ENCODE measurements at places on chromosomes 4 and X. TPM values are rescaled to one million over a fixed set of nuclear protein-coding genes. Genes with fewer than 3 reads are reported as not detected.

- DNase-seq: no peak
Observed at GRCh38 chr4:173539986-173540385, 10.0 kb upstream of the HAND2 start.

- DNase-seq: no peak
Observed at GRCh38 chr4:107468812-107469211, 251.2 kb downstream of the PAPSS1 start.

DNA sequence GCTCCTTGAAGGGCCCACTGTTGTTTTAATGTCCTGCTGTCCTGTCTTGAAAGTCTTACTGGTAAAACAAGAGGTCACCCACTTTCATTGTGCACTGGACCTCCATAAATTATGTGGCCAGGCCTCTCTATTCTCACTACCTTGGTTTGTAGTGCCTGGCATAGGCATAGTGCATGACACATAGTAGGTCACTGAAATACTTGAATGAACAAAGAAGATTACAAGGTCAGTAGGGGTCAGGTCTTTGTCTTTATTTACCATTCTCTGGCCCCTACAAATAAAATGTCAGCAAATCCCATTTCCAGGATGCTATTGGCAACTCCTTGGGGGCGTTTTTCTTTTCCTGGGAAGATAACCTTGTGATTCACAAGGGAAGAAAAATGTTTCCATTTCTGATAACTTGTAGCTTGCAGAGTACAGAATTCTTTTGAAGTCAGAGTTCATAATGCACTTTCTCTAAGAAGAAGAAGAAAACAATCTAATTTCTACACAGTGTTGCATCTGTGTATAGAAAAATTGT lies 1.4 kb downstream of the PGM2 start:
- DNase-seq: no peak

- no peak for DNase-seq
Observed at GRCh38 chrX:106039920-106040319, 1.4 kb upstream of the SERPINA7 start.

The MAGEB2 gene
- not detected for total RNA-seq

- DNase-seq: no peak
Observed at GRCh38 chr4:41998019-41998418, 7.7 kb downstream of the SLC30A9 start.

DNA sequence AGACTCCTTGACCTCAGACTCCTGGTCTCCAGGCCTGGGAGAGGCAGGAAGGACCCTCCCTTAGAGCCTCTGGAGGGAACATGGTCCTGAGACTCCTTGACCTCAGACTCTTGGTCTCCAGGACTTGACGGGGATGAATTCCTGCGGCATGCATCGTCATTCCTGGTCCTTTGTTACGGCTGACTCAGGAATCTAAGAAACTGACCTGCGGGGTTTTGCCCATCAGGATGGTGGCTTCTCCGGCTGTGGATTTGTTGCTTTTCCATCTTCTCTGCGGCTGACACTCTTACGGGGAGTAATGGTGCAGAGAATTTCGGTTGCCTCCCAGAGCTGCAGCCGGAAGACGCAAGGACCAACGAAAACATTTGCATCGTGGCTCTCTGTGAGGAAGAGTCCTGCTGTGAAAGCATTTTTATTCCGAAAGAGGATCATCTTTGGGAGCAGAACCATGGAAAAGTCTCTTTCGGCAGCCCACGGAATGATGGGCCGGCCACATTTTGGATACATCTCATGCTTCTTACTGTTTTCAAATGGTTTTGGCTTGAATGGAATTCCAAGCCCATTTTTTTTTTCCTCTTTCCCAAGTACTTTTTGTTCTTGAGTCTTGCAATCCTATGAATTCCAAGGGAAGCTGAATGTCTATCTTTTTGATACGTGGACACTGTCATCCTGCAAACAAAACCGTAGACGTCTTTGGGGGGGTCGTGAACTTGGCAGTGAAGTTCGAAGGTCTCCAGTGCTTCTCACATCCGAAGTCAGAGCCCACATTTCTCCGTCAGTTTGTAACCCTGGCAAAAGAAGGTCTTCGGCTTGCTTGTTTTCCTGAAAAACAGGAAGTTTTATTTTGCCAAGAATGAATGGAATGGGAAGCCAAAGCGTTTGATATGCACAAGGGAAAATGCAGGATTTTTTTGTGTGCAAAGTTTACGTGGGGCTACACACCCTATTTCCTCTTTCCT lies 36.5 kb downstream of the SHOX start:
- DNase-seq: no peak

The TLL1 gene
- total RNA-seq: 0.67 TPM

The TCEAL5 gene
- total RNA-seq: 0.67 TPM

DNA sequence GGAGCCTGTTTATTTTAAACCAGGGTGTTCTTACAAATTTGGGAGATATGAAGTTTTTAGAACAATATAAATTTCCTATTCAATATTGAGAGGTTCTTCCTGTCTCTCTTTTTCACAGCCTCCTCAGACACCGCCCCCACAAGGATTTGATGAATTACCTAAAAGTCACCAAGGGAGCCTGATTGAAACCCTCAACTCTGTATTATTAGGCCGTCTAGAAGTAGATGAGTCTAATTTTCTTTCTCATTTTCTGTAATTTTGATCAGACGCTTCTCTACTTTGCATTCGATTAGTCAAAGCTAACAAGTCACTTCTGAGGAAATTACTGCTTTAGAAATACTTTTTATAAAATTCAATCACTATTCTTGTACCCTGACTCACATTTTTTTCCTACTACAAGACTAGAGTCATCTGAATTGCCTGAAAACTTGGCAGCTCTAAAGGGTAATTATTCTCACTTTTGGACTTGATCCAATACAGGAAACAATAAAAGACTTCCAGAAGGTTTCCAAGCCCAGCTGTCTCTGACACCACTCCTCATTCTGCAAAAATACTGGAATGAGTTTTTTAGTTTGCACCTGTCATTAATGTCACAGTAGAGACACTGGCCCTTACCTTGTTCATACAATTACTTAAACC lies 111.2 kb downstream of the ELOVL6 start:
- no peak for DNase-seq

DNA sequence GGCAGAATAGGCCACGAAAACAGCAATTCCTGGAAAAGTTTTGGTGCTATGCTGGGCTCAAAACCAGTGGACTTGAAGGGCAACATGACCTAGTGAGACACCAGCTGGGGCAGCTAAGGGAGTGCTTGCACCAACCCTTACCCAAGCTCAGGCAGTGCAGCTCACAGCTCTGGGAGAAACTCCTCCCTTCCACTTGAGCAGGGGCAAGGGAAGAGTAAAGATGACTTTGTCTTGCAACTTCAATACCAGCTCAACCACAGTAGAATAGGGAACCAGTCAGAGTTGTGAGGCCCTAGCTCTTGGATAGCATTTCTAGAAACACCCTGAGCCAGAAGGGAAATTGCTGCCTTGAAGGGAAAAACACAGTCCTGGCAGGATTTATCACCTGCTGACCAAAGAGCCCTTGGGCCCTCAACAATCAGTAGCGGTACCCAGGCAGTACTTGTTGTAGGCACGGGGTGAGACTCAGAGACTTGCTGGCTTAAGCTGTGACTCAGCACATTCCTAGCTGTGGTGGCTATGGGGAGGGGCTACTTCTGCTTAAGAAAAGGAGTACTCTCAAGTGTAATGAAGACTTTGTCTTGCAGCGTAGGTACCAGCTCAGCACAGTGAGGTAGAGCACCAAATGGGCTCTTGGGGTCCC lies 19.7 kb upstream of the ABCG2 start:
- DNase-seq: no peak

GRCh38 chr4:80138551-80139538 lies 58.5 kb upstream of the PRDM8 start:
- DNase-seq: no peak

- no peak for DNase-seq
Observed at GRCh38 chr4:154602404-154603020, 9.9 kb downstream of the FGG start.

DNA sequence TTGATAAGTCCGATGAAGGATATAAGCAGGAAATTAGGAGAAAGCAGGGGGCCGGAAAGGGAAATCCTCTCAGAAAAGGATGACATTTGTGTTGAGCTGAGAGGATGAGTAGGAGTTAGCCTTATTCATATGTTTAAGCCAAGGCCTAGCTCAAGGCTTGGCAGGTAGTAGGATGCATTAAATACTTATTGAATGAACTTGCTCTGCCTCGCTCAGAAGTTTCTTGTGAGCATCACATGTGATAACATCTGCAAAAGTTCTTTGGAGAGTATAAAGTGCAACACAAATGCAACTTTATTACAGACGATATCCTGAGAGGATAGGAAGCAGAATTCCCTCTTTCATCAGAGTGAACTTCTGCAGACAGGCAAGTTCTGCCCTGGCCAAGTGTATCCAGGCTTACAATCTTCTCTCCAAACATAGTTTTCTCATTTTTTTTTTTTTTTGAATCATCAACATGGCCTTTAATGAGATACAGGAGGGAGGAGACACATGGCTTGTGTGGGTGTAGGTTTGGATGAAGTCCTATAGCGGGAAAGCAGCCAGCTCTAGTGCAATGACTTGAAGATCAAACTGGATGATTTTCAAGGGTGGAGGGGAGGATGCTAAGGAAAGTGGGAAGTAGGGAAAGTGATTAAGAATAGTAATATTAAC lies 48.1 kb downstream of the LUZP4 start:
- DNase-seq: no peak

GRCh38 chrX:21255032-21255618 lies 119.1 kb upstream of the CNKSR2 start:
- no peak for DNase-seq

GRCh38 chrX:13470685-13470977 lies 98.8 kb upstream of the EGFL6 start:
- no peak for DNase-seq

GRCh38 chr4:105496899-105497298 lies 23.0 kb upstream of the PPA2 start:
- DNase-seq: no peak

DNA sequence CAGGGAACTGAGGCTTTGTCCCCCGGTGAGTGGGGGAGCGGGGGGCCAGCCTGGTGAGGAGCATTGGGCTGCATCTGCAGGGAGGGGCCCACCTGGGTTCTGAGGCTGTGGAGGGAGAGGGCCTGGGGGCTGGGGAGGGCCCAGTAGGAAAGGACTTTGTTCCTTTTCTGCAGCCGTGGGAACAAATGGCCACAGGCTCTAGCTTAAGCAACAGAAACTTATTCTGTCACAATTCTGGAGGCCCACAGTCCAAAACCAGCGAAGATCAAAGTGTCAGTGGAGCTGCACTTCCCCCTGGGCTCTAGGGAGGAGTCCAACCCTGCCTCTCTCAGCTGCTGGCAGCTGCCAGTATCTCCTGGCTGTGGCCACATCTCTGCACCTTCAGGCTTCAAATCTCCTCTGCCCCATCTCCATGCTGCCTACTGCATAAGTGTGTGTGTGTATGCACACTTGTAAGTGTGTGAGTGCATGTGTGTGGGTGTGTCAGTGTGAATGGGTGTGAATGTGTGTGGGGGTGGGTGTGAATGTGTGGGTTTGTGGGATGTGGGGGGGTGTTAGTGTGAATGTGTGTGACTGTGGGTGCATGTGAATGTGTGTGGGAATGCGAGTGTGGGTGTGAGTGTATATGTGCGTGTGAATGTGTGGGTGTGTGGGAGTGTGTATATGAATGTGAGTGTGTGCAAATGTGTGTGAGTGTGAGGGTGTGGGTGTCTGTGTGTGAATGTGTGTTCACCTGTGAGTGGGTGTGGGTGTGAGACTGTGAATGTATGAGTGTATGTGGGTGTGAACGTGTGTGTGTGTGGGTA lies 204.5 kb upstream of the PSAPL1 start:
- DNase-seq: no peak

- no peak for DNase-seq
Observed at GRCh38 chrX:149493567-149494562, 11.2 kb downstream of the IDS start.

The NDP gene
- total RNA-seq: 0.86 TPM

DNA sequence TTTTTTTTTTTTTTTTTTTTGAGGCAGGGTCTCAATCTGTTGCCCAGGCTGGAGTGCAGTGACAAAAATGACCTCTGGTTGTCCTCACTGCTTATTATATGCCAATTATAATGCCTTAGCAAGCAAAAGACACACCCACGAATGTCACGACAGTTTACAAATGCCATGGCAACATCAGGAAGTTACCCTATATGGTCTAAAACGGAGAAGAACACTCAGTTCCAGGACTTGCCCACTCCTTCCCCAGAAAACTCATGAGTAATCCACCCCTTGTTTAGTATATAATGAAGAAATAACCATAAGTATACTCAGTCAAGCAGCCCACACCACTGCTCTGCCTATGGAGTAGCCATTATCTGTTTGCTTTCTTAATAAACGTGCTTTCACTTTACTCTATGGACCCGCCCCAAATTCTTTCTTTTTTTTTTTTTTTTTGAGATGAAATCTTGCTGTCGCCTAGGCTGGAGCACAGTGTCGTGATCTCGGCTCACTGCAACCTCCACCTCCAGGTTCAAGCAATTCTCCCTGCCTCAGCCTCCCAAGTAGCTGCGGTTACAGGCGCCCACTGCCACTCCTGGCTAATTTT lies 106.2 kb downstream of the SMIM20 start:
- no peak for DNase-seq

DNA sequence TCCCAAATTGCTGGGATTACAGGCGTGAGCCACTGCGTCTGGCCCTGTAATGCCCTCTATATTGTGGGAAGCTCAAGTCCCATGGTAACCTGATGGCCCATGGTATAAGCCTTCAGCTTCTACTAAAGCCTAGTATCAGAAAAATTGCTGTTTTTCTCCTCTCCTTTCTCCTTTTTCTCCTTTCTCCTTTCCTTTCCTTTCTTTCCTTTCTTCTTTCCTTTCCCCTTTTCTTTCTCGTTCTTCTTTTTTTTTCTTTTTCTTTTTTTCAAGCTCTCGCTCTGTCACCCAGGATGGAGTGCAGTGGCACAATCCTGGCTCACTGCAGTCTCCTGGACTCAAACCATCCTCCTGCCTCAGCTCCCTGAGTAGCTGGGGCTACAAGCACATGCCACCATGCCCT lies 740.7 kb downstream of the FAM133A start:
- DNase-seq: no peak

The PLAC8 gene
- total RNA-seq: 1.2 TPM

The COL4A6 gene
- total RNA-seq: 6.1 TPM

Data from cardiac septum (tissue), 1 donor.